NCI-H510A (cell line): ENCODE measurements at places on chromosomes 2 and 18.

DNA sequence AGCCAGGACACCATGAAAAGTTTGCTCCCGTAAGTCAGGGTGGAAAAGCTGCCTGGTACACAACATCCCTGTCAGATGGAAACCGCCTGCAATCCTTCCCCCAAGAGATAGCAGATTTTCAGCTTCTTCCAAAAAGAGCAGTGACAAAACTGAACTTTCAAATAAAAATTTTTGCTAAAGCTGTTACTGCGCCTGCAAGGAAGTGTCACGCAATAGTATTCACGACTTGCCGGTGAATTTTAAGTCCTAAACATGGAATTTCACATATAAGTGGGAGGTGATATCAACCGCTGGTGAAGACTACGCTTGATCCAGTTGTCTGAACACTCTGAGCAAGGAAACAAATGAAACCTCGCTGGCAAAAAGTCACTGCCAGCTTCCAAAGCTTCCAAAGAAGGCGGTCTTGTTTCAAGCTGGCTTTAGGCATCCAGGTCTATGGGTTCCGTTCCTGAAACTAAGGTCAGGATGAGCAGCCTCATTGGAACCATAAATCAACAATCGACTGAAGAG lies 2.8 kb downstream of the COL6A3 start:
- no peak for DNase-seq

DNA sequence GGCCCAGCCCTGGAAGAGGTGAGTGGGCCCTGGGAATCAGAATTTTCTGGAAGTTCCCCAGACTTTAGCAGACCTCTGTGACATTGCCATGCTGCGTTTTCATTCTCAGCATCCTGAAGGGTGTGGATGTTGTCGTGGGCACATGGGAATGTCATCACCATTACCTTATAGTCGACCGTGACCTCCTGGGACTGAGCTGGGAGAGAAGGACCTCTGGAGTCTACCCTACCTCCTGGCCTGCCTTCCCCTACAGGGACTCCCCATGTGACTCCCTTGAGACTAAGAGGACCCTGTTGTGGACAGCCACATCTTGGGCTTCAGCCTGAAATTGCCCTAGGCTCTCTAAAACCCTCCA lies 43.0 kb downstream of the CNGA3 start:
- no peak for DNase-seq

GRCh38 chr2:9297807-9298206 lies 91.2 kb downstream of the ASAP2 start:
- no peak for DNase-seq

DNA sequence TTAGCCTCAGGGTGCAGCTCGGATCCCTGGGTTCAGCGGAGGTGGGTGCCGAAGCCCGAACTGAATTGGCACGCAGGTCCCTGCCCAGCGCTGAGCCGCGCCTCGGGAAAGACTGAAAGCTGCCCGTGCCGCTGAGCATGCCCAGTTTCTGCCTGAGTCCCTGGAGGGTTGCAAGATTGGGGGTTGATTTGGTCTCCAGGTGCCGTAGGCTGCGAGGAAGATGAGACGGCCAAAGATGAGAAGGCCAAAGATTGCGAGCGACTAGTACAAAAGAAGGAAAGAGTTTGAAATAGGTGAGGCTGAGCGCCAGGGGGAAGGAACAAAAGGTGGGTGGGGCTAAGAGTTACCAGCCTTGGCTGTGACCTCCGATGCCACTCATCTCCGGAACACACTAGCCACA lies 852 bp upstream of the KCNH7 start:
- DNase-seq: peak; percentile 65

- no peak for DNase-seq
Observed at GRCh38 chr2:216880509-216881184, 20.8 kb upstream of the TNP1 start.

DNA sequence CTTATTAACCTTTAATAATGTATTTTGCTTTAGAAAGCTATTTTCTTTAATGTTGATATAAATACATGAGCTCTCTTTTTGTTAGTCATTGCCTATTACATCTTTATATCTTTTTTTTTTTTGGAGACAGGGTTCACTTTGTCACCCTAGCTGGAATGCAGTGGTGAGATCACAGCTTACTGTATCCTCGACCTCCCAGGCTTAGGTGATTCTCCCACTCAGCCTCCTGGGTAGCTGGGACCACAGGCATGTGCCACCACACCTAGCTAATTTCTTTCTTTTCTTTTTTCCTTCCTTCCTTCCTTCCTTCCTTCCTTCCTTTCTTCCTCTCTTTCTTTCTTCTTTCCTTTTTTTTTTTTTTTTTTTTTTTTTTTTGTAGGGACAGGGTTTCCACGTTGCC lies 15.4 kb downstream of the NAB1 start:
- DNase-seq: no peak

- peak; percentile 20 for DNase-seq
Observed at GRCh38 chr2:219207884-219208740, 1.5 kb downstream of the ZFAND2B start.

GRCh38 chr2:27501042-27501441 lies 4.4 kb downstream of the GCKR start:
- DNase-seq: no peak

DNA sequence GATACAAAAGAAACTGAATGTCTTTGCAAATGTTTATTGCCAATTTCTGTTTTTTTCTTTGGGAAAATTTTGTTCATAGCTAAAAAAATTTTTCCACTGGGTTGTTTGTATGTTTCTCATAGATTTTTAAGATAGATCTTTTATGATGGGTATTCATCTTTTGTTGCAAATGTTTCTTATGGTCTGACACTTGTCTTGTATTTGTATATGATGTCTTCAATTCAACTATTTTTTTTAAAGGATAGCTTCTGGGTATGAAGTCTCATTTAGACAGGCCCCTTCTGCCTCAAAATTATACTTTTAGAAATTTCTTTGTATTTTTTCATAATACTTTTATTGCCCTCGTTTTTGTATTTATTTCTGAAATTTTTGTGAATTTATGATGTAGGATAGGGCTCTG lies 73.8 kb downstream of the KCTD1 start:
- no peak for DNase-seq

DNA sequence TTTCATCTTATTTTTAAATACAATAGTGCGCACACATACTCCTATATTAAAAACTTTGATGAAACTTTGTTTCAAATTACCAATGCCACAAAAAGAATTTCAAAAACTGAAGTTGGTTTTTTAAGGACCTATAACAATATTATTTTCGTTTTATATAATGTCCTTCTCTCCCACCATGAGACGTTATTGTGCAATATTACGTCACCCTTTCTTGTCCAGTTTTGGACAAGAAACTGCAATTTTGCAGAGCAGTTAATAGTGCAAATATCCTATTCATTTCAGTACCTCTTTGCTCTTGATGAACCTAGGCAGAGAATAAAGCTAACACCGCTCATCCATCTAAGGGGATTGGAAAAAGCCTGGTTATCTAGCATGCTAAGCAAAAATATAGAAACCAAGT lies 9.7 kb upstream of the ZNF516 start:
- no peak for DNase-seq

DNA sequence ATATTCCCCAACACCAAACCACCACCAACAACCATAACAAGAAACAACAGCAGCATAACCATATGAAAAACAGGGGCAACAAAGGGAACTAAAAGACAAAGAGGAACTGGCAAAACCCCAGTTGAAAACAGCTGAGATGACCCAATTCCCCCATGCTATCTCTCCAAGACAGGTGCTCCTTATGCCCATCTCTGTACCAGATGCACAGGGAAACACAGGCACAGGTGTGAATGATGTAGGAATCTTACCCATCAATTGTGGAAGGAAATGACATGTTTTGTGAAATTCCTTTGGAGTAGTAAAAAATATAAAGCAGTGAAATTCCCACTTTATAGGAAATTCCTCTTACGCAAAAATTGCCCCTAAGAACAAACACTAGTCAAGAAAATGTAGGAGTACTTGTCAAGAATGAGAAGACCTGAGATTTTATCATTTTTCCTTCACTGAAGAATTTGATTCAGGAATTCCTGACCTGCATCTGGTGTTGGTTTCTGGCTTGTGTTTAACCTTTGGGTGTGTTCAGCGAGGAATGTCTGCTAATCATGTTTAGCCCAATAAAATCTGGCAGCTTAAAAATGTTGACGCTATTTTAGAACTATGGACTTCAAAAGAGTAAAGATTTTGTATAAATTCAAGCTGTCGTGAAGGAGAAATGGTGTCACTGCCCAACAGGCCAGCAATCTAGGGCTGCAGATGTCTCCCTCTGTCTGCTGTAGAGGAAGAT lies 67.7 kb upstream of the ARHGAP28 start:
- DNase-seq: no peak
